ENCODE measurements at places on chromosomes 12 and 14. TPM values are rescaled to one million over a fixed set of nuclear protein-coding genes. Genes with fewer than 3 reads are reported as not detected.

CISTR gene
- total RNA-seq = not detected

FLRT2 gene
- total RNA-seq = 45.4 TPM

UBE3B gene
- total RNA-seq = 41.4 TPM

DENND5B gene
- 28.6 TPM for total RNA-seq

RASSF9 gene
- 3.2 TPM for total RNA-seq

GLT8D2 gene
- total RNA-seq = 45.2 TPM

MYH7 gene
- total RNA-seq = 0.81 TPM

MIP gene
- total RNA-seq = not detected

DNA sequence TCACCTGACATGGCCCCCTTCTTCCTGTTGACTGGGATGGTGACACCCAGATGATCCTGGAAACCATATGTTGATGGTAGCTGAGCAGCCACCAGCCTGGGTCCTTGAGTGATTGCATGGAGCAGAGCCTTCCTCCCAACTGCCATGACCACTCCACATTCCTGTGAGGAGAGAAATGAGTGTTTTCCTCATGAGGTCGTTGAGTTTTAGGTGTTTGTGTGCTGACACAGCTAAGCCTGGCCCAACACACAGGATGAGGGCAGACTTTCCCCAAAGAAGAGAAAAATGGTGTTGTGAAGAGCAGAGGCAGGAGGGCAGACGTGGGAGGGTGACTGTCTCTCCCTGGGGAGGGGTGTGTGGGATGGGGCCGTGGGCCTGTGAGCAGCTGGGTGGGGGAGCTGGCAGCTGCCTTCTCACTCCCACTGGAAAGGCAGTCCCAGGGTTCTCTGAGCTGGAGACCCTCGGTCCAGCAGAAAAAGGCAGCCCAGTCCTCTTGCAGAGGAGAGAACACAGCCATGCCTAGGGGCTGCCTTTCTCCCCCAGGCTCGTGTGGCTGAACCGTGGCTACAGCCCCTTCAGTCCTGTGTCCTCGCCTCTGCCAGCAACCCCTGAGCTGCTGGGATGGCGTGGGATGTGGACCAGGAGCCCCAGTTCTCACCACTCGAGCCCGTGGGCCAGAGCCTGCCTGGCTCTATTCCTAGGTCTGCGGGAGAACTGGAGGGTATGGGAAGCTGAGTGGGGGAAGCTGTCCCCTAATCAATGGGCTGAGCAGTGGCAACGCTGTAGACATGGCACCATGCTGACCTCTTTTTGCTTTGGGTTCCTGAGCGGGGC, 257.0 kb downstream of the ADGRD1 start:
- no peaks in the 10 kb centered on the region for H3K27me3 ChIP-seq
- H3K4me1 ChIP-seq = no peaks in the 10 kb centered on the region
- DNase-seq = no peak

- H3K27me3 ChIP-seq = no peaks in the 10 kb centered on the region
- no peak for DNase-seq
- H3K4me3 ChIP-seq = no peak overlapping the region
- H3K27ac ChIP-seq = no peak overlapping the region
- H3K4me1 ChIP-seq = peaks cover 9% of the 10 kb centered on the region
Observed at GRCh38 chr14:102923925-102924486, 1.5 kb downstream of the AMN start.

GRCh38 chr12:94753036-94753679, 102.8 kb upstream of the TMCC3 start:
- no peaks in the 10 kb centered on the region for H3K4me1 ChIP-seq
- no peak overlapping the region for H3K27ac ChIP-seq
- no peaks in the 10 kb centered on the region for H3K27me3 ChIP-seq
- DNase-seq = no peak
- H3K4me3 ChIP-seq = no peak overlapping the region

- H3K4me1 ChIP-seq = no peaks in the 10 kb centered on the region
- H3K4me3 ChIP-seq = no peak overlapping the region
- H3K36me3 ChIP-seq = no peaks in the 10 kb centered on the region
- no peak for DNase-seq
Observed at GRCh38 chr12:88339254-88339949, 197.3 kb downstream of the TMTC3 start.

GRCh38 chr12:92665496-92665895, 37.3 kb upstream of the PLEKHG7 start:
- no peak overlapping the region for H3K27ac ChIP-seq
- H3K36me3 ChIP-seq = no peaks in the 10 kb centered on the region
- H3K27me3 ChIP-seq = no peaks in the 10 kb centered on the region
- no peak for DNase-seq

GRCh38 chr12:27506645-27507189, 17.3 kb upstream of the PPFIBP1 start:
- no peaks in the 10 kb centered on the region for H3K36me3 ChIP-seq
- peaks cover 21% of the 10 kb centered on the region for H3K4me1 ChIP-seq
- H3K4me3 ChIP-seq = no peak overlapping the region
- no peak overlapping the region for H3K27ac ChIP-seq

DNA sequence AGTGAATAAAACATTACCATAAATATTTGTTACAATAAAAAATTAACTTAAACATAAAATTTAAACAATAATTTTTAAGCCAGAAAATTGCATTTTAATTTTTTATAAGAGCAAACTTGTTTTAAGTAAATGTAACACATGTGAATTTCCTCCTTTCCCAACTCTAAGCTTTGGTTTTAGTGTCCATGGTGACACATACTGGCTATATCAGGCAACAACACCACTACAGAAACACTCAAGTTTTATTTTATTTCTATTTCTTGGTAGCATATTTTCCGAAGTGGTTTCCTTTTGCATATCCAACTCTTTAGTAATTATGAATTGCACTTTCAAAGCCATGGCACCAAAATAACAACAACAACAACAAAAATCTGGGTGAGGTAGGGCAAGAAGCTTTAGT, 2.2 kb downstream of the NELL2 start:
- no peak overlapping the region for H3K27ac ChIP-seq
- no peaks in the 10 kb centered on the region for H3K27me3 ChIP-seq
- DNase-seq = no peak
- no peak overlapping the region for H3K4me3 ChIP-seq
- peaks cover 13% of the 10 kb centered on the region for H3K4me1 ChIP-seq

DNA sequence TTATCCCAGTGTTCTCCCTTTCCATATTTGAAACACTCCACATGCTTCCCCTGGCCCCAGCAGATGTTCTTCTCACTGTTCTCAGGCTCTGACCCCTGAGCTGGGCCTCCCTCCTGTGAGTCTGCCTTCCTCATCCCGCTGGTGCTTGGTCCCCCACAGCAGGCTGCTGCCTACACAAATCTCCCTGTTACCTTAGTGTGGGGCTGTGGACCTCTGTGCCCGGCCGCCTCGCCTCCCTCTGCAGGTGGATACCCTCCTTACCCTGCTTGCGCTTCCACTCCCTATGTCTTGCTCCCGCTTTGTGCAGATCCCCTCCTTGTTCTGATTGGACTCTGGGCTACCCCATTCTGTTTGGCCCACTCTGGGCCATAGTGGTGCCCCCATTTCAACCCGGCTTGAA, 6.9 kb downstream of the DERA start:
- H3K36me3 ChIP-seq = no peaks in the 10 kb centered on the region
- H3K27me3 ChIP-seq = no peaks in the 10 kb centered on the region
- H3K27ac ChIP-seq = no peak overlapping the region
- H3K4me1 ChIP-seq = peaks cover under 1% of the 10 kb centered on the region
- no peak overlapping the region for H3K4me3 ChIP-seq

- no peak overlapping the region for H3K4me3 ChIP-seq
- no peaks in the 10 kb centered on the region for H3K27me3 ChIP-seq
- no peak overlapping the region for H3K27ac ChIP-seq
- no peak for DNase-seq
- no peaks in the 10 kb centered on the region for H3K4me1 ChIP-seq
Observed at GRCh38 chr12:26205941-26206340, 10.6 kb downstream of the SSPN start.

GRCh38 chr12:58204071-58204470, 262.7 kb downstream of the ATP23 start:
- H3K4me1 ChIP-seq = no peaks in the 10 kb centered on the region
- DNase-seq = no peak
- H3K36me3 ChIP-seq = no peaks in the 10 kb centered on the region
- H3K27me3 ChIP-seq = no peaks in the 10 kb centered on the region
- H3K4me3 ChIP-seq = no peak overlapping the region

DNA sequence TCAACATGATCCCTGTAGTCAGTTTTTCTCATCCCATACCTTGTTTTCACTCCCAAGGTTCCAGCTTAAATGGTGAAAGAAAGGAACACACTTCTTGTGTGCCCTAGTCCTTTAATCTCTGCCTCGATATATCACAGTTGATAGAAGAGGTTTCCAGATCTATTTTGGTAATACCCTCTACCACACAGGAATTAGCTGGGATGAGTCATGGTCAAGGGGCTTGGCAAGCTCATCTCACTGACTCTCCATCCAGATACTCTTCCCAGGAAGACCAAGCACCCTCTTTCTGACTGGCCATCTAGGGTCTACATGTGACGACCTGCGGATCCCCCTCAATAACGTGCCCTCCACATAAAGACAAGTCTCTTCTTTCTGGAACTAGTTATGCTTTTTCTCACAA, 277.9 kb downstream of the ITPR2 start:
- H3K4me3 ChIP-seq = no peak overlapping the region
- no peak for DNase-seq
- no peaks in the 10 kb centered on the region for H3K27me3 ChIP-seq
- H3K27ac ChIP-seq = no peak overlapping the region
- H3K36me3 ChIP-seq = no peaks in the 10 kb centered on the region

DNA sequence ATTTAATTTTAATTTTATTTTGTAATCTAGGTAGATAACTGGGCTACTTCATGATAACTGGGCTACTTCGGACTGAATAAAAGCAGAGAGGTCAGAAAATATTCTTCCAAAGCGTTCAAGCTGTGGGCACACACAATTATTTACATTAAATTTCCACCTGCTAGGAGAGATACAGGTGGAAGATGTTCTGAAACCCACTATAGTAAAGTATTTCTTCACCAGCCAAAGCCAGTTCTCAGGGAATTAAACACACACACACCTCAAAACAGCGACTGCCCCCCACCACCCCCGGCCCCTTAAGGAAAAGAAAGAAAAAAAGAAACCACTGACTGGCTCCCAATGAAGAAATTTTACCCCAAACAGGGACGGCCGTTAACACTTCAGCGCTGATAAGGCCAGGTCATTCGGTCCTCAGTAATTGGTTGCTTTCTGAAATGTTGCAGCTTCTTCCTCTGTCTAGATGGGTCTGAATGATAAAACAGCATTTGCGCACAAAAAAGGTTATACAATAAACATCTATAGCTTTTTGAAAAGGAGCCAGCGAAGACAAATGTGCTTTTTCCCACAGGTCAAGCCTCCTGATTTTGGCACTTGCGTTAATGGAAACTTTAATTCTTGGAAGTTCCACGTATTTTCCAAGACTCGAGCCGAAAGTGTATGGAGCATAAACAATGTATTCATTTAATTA, 771 bp upstream of the KCNJ8 start:
- no peaks in the 10 kb centered on the region for H3K36me3 ChIP-seq
- H3K27me3 ChIP-seq = no peaks in the 10 kb centered on the region
- peaks cover 19% of the 10 kb centered on the region for H3K4me1 ChIP-seq
- H3K27ac ChIP-seq = peak overlapping the region; percentile 78
- no peak for DNase-seq

DNA sequence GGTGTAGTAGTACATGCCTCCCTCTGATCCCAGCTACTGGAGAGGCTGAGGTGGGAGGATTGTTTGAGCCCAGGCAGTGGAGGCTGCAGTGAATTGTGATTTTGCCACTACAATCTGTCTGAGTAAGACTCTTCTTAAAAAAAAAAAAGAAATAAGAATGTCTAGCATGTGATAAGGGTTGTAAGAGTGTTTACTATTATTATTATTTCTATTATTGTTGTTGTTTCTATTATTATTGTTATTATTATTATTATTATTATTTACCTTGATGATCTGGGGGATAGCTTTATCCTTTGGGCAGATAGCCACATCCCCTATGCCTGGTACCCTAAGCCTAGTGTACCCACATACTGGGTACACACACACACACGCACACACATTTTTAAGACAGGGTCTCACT, 4.3 kb downstream of the OAS3 start:
- H3K4me1 ChIP-seq = peaks cover 17% of the 10 kb centered on the region
- H3K27ac ChIP-seq = no peak overlapping the region
- no peaks in the 10 kb centered on the region for H3K27me3 ChIP-seq
- H3K4me3 ChIP-seq = no peak overlapping the region

DNA sequence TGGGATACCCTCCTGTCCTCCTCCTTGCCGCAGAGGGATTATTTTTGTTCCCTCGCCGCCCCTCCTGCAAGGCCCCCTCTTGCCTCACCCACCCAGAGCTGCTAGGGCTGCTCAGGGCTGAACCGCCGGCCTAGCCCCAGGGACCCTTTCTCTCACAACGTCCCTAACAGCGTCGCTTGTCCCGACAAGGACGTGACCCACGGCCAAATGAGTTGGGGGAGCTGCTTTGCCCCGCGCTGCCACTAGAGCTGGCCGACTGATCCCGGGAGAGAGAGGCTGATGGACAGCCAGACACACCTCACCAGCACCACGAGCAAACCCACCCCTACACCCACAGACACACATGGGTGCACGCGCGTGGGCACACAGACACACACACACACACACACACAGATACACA, 154.6 kb upstream of the ALG10B start:
- no peaks in the 10 kb centered on the region for H3K4me1 ChIP-seq
- DNase-seq = no peak
- H3K4me3 ChIP-seq = no peak overlapping the region
- no peaks in the 10 kb centered on the region for H3K36me3 ChIP-seq
- no peaks in the 10 kb centered on the region for H3K27me3 ChIP-seq

DNA sequence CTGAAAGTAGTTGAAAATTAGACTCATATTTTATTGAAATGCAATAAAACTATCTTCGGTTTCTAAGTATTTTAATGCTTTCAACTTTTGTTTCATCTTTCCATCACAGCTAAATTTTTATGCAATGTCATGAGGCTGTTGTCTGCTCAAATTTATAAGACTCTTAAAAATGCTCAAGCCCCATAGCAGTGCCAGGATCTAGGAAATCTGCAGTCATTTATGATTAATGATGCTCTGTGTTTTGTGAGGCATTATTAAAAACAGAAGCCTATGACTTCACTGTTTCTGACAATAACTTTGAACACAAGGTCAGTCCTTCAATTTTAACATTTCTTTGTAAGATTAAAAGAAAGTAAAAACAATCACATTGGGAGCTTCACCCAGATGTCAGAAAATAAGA, 112.5 kb downstream of the ALX1 start:
- no peaks in the 10 kb centered on the region for H3K4me1 ChIP-seq
- H3K27ac ChIP-seq = no peak overlapping the region
- no peaks in the 10 kb centered on the region for H3K27me3 ChIP-seq
- no peak overlapping the region for H3K4me3 ChIP-seq

GRCh38 chr12:18261906-18262305, 588 bp downstream of the PIK3C2G start:
- no peaks in the 10 kb centered on the region for H3K4me1 ChIP-seq
- H3K36me3 ChIP-seq = no peaks in the 10 kb centered on the region
- no peak overlapping the region for H3K4me3 ChIP-seq
- no peak for DNase-seq
- no peaks in the 10 kb centered on the region for H3K27me3 ChIP-seq
- no peak overlapping the region for H3K27ac ChIP-seq

DNA sequence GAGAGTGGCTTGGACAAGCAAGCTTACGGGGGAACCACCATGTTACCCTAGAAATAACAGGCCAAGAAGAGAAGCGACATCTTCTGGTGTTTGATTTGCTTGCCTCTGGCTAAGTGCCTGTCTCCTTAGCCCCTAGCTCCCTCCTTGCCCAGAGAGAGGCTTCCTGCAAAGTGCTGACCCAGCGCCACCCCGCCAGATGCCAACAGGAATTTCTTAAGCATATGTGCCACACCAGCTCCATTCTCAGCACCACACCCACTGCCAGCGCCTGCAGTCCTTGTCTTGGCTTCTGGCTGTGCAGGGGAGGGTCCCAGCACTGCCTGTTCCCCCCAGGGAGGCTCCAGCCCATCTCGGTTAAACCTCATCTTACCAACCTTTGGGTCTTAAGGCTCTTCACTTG, 74.2 kb upstream of the NCOR2 start:
- H3K4me3 ChIP-seq = no peak overlapping the region
- H3K4me1 ChIP-seq = peaks cover 4% of the 10 kb centered on the region
- DNase-seq = no peak
- no peaks in the 10 kb centered on the region for H3K27me3 ChIP-seq
- no peaks in the 10 kb centered on the region for H3K36me3 ChIP-seq
- H3K27ac ChIP-seq = no peak overlapping the region

Measured in thoracic aorta (tissue), 2 donors.